ENCODE measurements at places on chromosomes 1 and 21.
A peak's percentile ranks its signal among the peaks of the same experiment; 100 is the strongest.

GRCh38 chr1:217896490-217896889, 265.3 kb downstream of the SPATA17 start:
- no peak for DNase-seq

GRCh38 chr1:233015965-233016364, 65.6 kb downstream of the NTPCR start:
- DNase-seq: no peak

DNA sequence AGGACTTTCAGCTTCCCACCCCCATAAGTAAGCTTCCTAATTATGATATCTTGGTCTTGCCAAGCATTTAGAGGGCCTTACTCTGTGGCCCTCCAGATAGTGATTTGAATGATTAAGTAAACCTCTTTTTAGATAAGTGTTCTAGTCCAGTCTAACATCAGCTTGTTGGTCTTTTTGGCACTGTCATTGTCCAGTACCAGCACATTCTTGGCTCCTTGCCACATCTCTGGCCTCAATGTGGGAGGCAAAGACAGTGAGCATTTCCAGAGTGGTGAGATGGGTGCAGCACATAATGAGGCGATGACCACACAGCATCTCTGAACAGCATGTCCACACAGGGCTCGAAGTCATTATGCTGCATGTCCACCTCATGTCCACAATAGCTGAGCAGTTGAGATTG, 6.1 kb downstream of the CAPZA1 start:
- peak; percentile 60 for DNase-seq

DNA sequence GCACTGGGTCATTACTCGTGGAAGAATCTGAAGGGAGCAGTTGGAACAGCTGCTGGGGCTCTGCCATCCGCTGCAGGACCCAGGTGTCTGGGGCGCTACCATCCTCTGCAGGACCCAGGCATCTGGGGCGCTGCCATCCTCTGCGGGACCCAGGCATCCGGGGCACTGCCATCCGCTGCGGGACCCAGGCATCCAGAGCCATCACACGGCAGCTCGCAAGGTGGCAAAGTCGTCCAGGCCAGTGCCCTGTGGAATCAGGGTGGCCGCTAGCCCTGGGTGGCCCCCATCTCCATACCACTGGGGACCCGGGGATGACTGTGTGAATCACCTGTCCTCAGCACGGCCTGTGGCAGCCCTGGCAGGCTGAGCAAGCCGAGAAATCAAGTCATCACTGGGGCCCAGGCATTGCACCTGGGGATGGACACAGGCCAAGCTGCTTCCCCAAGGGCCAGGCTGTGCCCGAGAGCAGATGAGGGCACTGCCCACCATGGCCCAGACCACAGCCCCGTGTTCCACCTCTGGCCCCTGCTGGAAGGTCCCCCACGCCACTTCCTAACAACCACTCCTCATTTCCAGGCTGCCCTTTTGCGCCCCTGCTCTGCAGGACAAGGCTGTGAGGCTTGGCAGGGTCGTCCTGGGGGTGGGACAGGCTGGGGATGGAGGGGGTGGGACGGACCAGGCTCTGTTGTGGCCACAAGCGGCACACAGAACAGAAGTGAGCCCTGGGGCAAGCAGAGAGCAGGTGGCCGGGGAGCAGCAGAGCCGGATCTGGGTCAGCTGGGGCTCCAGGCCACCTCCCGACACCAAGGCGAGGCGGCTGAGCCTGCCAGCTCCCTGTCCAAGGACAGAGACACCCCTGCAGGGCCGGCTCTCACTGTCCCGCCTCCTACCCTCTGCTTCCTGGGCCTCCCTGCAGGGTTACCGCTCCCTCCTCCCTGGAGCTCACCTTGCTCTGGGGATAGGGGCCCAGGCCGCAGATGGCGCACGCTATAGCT, 12.7 kb downstream of the GABRD start:
- DNase-seq: no peak

DNA sequence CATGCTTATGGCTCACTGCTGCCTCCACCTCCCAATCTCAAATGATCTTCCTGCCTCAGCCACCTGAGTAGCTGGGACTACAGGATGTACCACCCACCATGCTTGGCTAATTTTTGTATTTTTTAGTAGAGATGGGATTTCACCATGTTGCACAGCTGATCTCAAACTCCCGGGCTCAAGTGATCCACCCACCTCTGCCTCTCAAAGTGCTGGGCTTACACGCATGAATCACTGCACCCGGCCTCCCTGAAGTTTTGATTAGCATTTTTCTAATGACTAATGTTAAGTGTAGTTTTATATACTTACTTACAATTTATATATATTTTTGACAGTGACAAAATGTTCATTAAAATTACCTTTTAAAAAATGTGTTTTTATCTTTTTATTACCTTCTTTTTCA, 41.1 kb downstream of the ZNF678 start:
- no peak for DNase-seq

DNA sequence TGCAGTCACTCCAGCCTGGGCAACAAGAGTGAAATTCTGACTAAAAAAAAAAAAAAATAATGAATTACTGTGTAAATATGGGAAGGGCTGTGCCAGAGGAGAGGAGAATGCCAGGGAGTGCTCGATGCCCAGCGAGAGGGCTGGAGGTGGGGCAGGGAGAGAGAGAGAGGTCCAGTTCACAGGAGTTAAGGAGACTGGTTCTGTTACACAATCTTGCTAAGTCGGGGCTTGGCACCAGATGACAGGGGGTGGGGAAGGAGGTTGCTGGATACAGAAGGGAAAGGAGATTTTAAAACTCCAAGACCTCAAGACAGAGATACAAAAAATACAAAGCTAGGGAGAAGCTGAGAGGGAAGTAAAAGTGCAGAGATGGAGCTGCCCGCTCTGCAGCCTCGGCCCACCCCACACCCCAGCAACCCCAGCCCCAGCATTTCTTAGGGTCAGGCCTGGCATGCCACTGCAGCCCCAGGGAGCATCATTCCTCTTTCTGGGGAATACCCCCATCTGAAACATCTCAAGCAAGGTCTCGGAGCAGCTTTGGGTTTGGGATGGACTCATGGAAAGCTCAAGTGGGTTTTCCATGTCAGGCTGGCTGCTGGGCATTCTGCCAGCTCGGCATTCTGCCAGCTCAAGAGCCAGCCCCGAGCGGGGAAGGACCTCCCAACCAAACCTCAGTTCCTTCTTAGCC, 991 bp downstream of the SELENBP1 start:
- peak; percentile 56 for DNase-seq

GRCh38 chr1:78227705-78228635, 182.2 kb downstream of the GIPC2 start:
- no peak for DNase-seq

GRCh38 chr1:200733907-200734306, 4.8 kb upstream of the CAMSAP2 start:
- DNase-seq: no peak

DNA sequence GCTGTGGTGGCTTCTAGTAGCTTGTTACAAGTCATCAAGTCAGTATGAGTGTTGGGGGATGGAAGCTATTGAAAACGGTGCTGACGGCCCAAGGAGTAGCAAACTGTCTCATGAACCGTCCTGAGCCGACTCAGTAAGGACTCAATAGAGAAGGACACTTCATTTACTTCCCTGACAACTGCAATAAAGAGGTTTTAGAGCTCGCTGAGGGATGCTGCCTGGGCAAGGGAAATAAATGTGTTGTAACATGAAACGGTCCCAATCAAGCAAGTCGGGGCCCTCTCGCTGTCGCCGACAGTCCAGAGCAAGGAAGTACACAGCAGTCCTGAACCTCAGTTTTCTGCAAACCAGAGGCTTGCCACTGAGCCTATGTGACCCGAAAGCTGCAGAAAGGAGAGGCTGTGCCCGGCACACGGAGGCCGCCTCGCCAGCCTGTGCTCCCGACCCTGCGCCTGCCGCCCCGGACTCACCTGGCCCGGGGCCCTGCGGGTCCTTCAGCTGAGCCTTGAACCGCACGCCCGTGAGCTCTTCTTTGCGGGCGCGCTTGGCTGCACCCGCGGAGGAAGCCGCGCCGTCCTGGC, 423 bp downstream of the URB1 start:
- DNase-seq: no peak

DNA sequence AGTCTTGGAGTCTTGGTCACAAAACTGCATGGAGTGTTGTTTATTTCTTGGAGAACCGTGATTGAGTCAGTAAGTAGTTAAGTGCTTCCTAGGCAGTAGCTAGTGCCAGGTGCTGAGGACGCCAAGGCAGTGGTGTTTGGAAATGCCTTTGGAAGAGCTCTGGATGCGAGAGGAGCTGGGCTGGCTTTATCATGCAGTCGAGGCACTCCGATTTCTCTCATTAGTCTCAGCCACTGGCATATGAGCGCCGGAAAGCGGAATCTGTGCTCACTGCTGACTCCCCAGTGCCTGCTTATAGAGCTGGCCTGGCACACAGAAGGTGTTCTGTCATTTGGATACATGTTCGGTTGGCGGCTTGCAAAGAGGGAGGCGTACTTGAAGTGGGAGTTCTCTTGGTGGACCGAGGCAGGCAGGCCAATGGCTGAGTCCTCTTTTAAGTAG, 3.6 kb downstream of the TENT5C start:
- DNase-seq: no peak

Data from suppressor macrophage (primary cell).